Activated naive CD8-positive, alpha-beta T cell treated with anti-CD3 and anti-CD28 coated beads, Interleukin-2, amount 10 ng/mL, durations not matched to agents 7 days and 5 days (primary cell): ENCODE measurements at places on chromosomes 5 and 9. TPM values are rescaled to one million over a fixed set of nuclear protein-coding genes. Genes with fewer than 3 reads are reported as not detected.

MYMK gene
- total RNA-seq = not detected

PGM5 gene
- not detected for total RNA-seq

CREB3 gene
- total RNA-seq = 21.1 TPM

CATSPER3 gene
- 0.44 TPM for total RNA-seq

HAVCR2 gene
- 76.9 TPM for total RNA-seq

TMOD1 gene
- total RNA-seq = 0.79 TPM

SLC46A2 gene
- total RNA-seq = not detected

GRCh38 chr5:71482132-71482531 lies 26.7 kb downstream of the BDP1 start:
- H3K27ac ChIP-seq = no peak overlapping the region
- DNase-seq = no peak
- H3K36me3 ChIP-seq = peaks cover 34% of the 10 kb centered on the region
- H3K4me1 ChIP-seq = peaks cover 11% of the 10 kb centered on the region
- no peaks in the 10 kb centered on the region for H3K27me3 ChIP-seq

DNA sequence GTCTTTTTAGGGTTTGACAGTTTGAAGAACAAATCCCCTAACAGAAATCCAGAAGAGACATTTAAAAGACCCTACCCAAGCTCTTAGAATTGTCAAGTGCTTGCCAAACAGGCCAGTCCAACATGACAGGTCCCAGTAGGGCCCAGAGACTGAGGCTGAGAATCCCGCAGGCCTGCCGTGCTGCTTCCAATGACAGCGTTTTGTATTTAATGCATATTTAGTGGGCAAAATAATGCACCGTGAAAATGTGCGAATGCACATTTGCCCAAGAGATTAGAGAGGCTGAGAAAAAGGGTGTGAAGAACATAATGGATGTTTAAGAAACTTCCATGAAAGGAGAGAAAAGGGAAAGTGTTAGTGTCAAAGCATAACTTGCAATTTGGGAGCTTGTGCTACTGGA lies 57.6 kb downstream of the CD180 start:
- no peak overlapping the region for H3K4me3 ChIP-seq
- H3K27me3 ChIP-seq = no peaks in the 10 kb centered on the region

DNA sequence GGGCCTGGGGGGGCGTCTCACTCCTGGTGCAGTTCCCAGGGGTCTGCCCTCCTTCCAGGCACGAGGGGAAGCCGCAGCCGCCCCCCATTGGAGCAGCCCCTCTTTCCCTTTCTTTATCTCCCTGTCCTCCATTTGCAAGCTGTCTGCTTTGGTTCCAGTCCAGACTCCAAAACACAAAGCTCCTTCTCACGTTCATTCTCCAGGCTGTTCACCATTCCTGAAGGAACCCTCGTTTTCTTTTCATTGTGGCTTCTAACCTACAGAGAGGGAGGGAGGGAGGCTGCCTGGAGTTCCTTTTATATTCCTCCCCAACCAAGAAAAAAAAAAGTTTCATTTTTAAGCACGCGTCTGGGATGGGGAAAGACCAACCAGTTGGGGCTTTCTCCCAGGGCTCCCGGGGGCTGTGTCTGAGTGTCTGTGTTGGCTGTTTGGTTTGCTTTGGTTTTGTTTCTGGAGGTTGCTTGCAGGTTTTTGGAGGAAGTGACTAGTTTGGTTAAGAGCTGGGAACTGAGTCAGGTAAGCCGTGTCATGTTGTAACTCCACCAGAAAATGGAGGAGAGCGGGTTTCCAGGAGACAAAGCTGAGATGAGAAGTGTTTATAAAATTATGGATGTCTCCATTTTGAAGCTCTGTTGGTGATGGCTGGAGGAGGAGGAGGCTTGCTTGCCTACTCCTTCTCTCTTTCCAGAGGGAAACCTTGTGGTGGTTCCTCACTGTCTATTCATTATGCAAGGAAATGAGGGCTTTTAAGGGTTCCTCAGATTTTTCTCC lies 1.6 kb downstream of the ZNF462 start:
- peak overlapping the region; percentile 82 for H3K4me3 ChIP-seq
- H3K27me3 ChIP-seq = peaks cover 58% of the 10 kb centered on the region
- peaks cover 23% of the 10 kb centered on the region for H3K4me1 ChIP-seq
- no peak for DNase-seq
- peaks cover 3% of the 10 kb centered on the region for H3K36me3 ChIP-seq
- H3K27ac ChIP-seq = no peak overlapping the region

GRCh38 chr5:101431201-101431600 lies 528.1 kb upstream of the ST8SIA4 start:
- H3K27me3 ChIP-seq = no peaks in the 10 kb centered on the region
- no peak for DNase-seq
- no peaks in the 10 kb centered on the region for H3K36me3 ChIP-seq

DNA sequence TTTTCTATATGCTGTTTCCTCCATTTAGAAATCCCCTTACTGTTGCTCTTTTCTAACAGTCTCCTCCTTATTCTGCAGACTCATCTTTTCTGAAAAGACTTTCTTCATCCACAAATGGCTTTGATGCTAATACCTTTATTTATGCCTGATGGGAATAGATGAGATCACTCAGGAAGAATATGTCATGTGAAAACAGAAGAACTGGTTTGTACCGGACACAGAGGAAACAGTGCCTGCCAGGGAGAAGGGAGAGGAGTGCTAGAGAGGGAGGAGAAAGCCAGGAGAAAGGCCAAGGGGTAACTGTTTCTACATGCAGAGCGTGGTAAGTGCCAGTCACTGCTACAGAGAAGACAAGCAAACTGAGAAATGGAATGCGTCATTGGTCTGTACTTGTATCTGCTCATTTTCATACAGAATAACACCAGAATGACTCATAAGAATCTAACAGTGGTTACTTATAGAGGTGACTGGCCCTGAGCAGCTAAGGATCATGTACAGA lies 45.9 kb upstream of the PJA2 start:
- no peak overlapping the region for H3K27ac ChIP-seq
- H3K4me1 ChIP-seq = no peaks in the 10 kb centered on the region
- DNase-seq = no peak
- H3K27me3 ChIP-seq = peaks cover 10% of the 10 kb centered on the region
- H3K4me3 ChIP-seq = no peak overlapping the region

DNA sequence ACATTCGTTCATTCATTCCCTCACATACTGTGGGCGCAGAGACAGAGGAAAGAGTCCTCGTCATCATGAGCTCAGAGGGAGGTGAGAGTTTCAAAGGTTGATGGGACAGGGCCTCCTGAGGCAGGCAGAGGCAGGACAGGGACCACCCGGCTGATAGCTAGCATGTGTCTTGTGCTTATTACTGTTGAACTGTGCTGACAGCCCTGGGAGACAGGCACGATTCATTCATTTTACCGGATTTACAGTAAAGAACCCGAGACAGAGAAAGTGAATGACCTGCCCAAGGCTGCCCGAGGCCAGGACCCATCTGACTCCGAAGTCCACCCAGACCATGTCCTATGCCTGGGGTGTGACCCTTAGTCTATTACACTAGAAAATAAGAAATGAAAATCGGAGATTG lies 4.9 kb upstream of the FAM163B start:
- H3K4me1 ChIP-seq = peaks cover 5% of the 10 kb centered on the region
- no peak overlapping the region for H3K27ac ChIP-seq
- no peak overlapping the region for H3K4me3 ChIP-seq
- no peaks in the 10 kb centered on the region for H3K36me3 ChIP-seq
- H3K27me3 ChIP-seq = peaks cover 52% of the 10 kb centered on the region
- DNase-seq = no peak

DNA sequence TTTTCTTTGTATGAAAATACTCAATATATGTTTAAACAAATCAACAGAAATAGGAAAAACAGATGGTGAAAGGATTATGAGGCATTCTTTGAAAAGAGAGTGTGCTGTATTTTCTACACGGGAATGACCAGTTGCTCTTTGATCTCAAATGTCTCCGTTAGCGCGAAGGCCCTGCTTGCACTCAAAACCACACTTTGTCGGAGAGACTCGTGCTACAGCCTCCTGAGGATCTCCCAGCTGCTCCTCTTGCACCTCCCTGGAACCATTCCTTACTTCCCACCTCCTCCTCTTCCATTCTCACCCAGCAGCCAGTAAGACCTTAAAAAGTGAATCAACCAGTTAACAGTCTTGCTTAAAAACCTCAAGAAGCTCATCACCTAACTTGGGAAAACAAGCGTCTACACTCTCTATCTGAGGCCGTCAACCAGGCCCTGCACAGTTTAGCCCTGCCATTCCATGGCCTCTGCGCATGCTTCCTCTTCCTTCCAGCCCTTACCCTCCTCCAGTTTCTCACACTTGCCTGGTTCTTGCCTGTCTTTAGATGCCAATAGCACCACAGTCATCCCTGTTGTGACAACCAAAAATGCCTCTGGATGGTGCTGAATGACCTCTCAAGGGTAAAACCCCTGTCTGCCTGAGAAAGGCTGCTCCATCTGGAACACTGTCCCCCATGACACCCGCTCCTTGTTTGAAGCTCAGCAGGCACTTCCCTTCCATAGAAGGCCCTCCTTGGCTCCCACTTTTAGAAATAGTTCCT lies 594.7 kb upstream of the WWC1 start:
- H3K4me3 ChIP-seq = no peak overlapping the region
- no peaks in the 10 kb centered on the region for H3K27me3 ChIP-seq

DNA sequence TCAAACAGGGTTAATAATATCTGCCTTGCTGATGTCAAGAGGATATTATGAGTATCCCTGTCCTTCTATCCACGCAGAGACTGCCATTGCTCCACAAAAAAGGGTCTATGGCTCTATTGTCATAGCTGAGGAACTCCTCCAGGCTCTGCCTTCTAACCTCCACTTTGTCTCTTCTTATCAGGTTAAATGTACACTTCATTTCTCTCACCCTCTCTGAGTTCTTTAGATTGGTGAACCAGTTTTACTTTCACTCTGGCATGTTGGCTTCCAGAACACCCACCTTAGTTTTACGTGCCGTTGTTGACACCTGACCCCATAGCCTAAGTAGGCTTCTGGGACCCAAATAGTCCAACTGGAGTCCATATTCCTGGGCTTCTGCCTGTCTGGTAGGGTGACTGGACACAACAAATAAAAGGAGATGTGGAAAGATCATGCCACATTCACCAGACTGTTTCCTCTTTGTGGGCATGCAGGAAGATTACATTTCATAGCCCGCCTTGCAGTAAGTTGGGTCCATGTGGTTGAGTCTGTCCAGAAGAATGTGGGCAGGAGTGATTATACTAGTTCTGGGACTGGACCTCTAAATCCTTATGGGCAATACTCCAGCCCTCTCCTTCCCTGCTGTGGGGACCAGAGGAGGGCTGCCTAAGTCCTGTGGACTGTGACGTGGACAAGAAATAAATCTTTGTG lies 350.4 kb upstream of the CLINT1 start:
- H3K4me1 ChIP-seq = no peaks in the 10 kb centered on the region
- no peaks in the 10 kb centered on the region for H3K27me3 ChIP-seq
- H3K36me3 ChIP-seq = no peaks in the 10 kb centered on the region

DNA sequence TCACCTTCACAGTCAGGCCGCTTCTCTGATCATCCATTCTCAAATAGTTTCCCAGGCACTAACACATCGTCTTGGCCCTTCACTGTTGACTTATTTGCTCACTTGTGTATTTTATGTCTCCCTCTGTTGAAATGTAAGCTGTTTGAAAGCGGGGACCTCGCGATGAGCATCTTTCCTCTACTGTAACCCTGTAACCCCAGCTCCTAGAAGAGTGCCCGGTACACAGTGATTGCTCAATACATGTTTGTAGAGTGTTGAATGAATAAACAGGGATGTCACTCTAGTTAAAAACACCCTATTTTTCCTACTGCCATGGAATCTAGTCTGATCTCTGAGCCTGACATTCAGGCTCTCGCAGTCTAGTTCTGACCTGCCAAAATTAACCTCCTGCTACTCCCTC lies 150.8 kb downstream of the TTLL11 start:
- peaks cover 4% of the 10 kb centered on the region for H3K27me3 ChIP-seq
- no peaks in the 10 kb centered on the region for H3K36me3 ChIP-seq
- no peak overlapping the region for H3K27ac ChIP-seq
- DNase-seq = no peak

DNA sequence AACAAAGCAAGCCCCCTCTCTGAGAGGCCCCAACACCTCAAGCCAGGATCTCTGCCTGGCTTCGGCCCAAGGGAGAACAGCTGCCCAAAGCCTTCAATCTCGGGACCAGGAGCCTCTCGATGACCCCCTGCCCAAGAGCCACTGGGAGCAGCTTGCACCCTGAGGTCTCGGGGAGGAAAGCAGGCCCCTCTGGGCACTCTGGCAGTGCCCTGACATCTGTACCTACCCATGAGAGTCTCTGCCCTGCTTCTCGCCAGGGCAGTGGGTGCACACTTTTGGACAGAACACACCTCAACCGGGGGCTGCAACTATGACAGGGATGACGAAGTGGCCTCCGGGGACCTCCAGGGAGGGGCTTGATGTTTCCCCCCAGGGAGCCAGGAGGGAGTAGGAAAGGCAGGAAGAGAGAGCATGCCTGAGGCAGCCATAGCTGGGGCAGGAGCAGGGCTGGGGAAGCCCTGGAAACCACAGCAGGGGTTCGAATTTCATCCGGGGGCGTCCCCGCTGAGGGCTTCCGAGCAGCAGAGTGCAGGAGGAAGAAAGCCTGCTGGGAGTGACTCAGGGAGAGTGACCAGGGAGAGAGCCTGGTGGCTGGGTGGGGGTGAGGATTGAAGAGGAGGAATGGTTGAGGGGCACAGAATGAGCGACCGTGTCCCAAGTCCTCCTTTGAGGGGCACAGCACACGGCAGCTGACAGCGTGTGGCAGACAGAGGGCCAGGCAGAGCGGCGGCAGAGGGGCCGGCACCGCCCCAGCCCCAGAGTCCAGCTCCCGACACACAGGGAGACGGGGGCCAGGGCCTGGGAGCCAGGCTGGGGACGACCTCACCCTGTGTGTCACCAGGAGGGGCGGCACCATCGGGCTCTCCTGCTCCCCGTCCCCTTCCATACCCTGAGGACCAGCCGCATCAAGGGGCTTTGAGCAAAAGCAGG lies 1.8 kb downstream of the LPCAT1 start:
- peaks cover 3% of the 10 kb centered on the region for H3K36me3 ChIP-seq
- peaks cover 18% of the 10 kb centered on the region for H3K4me1 ChIP-seq
- peak; percentile 24 for DNase-seq
- peak overlapping the region; percentile 84 for H3K4me3 ChIP-seq
- H3K27me3 ChIP-seq = peaks cover 3% of the 10 kb centered on the region
- peak overlapping the region; percentile 45 for H3K27ac ChIP-seq

DNA sequence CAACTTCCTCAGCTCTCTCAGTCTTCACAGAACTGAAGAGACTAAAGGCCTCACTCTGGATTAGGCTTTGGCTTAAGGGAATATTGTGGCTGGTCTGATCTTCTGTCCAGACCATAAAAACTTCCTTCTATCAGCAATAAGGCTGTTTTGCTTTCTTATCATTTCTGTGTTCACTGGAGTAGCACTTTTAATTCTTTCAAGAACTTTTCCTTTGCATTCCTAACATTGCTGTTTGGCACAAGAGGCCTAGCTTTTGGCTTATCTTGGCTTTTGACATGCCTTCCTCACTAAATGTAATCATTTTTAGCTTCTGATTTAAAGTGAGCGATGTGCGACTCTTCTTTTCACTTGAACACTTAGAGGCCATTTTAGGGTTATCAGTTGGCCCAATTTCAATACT lies 88.7 kb upstream of the ACOT12 start:
- no peak for DNase-seq
- no peaks in the 10 kb centered on the region for H3K36me3 ChIP-seq
- H3K27ac ChIP-seq = no peak overlapping the region
- H3K4me1 ChIP-seq = no peaks in the 10 kb centered on the region
- no peak overlapping the region for H3K4me3 ChIP-seq

- H3K4me1 ChIP-seq = no peaks in the 10 kb centered on the region
- no peak overlapping the region for H3K27ac ChIP-seq
- H3K36me3 ChIP-seq = no peaks in the 10 kb centered on the region
- no peak for DNase-seq
- H3K27me3 ChIP-seq = peaks cover 35% of the 10 kb centered on the region
Measured at GRCh38 chr5:80324912-80325311, 5.1 kb downstream of the SPZ1 start.
